ENCODE measurements at places on chromosomes 7 and 10.

GRCh38 chr7:28157831-28158416 lies 22.7 kb downstream of the JAZF1 start:
- DNase-seq = no peak

- DNase-seq = peak; percentile 90
Measured at GRCh38 chr10:102729029-102730026, 14.4 kb upstream of the WBP1L start.

- no peak for DNase-seq
Measured at GRCh38 chr7:151114151-151115090, 28.1 kb downstream of the AGAP3 start.

GRCh38 chr7:116135306-116135705 lies 75.0 kb upstream of the TES start:
- DNase-seq = no peak

DNA sequence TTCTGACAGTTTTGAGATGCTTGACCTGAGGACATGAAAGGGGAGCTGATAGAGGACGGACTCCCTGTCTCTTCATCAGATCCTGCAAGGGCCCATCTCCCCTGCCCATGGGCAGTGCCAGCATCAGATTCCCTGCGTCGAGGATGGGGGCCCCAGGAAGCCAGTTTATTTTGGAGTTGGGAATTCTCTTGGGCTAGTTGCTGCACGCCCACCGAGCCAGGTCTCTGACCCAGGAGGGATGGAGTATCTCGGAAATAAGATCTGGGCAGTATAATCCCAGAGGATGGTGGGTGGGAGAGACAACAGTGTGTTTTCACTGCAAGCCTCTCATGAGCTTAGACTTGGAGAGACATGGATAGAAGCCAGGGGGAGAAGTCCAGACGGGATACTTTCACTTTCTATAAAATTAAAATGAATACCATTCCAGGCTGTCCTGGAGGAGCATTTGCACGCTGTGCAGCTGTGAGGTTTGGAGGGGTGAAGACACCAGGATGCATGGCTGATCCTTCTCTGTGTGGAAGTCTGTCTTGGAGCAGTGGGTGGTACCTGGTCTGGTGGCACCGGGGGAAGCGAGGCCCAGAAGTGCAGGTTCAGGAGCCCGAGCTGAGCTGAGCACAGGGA lies 25.8 kb downstream of the DOCK1 start:
- DNase-seq = no peak

DNA sequence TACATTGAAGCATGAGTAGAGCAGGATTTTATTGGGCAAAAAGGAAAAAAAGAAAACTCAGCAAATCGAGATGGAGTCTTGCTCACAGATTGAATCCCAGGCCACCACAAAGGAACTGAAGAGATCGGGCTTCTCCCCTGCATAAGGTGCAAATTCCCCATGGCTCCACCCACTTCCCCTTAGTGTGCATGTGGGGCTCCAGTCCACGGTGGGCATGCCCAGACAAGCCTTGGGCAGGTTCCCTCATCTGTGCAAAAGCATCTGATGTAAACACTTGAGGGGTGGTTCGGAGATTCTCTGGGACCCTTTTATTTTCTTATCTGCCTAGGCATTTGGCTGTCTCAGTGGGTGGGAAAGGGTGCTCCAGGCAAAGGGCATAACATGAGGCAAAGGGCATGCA lies 150.7 kb downstream of the CFTR start:
- DNase-seq = peak; percentile 10

DNA sequence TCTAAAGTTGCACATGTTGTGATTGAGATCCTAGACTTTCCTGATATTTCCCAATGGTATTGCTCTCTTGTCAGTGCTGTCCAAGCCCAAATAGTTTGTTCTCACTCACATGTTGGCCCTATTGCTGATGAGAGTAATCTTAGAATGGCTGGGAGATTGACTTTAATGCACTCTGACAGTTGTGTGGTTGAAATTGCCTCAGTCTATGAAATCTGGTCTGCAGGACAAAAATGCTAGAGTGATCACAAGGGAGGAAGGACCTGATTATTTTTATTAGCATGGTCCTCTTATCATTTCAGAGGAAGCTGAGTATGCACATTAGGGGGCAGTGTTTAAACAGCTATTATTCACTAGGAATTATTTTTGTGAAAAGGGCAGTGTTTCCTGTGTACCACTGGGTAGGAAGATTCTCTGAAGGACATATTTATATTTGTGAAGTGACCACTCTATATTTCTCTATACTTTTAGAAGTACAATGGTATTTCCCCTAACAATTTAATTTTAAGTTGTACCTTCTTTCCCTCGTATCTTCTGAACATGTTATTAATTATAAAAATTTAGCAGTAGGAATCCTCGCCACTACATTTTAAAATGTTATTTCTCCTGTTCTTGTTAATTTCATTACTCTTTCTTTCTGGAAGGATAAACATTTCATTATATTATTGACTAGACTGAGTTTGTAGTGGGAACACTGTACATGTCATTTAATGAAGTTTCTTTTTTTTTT lies 64.4 kb downstream of the SUGCT start:
- DNase-seq = no peak

- DNase-seq = peak; percentile 23
Measured at GRCh38 chr10:131162866-131163843, 148.4 kb downstream of the TCERG1L start.

DNA sequence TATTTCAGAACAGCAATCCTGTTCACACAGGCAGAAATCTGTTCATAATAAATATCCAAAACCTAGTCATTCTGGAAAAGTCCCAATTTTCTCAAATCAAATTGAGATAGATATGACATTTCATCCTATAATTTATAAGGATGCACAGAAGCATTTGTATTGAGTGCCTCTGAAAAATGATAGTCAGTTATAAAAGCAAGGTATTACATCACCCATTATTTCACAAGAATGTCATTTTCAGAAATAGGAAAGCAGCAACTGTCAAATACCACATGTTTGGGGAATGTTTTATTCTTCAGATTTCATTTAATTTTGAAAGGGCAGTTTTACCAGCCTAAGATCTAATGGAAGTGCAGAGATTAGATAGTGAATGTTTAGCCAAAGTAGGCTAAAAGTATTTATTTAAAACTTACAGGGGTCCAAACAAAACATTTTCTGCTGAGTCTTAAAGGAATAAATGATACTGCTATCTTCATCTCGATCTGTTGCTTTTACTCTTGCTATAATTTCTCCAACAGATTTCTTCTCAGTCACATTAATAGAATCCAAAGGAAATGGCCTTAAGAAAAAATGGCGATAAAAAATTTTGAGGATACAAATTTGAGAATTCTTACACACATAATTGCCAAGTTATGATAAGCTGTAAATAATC lies 185.8 kb downstream of the HGF start:
- DNase-seq = no peak

GRCh38 chr10:82961864-82962263 lies 1086.9 kb downstream of the NRG3 start:
- DNase-seq = no peak

DNA sequence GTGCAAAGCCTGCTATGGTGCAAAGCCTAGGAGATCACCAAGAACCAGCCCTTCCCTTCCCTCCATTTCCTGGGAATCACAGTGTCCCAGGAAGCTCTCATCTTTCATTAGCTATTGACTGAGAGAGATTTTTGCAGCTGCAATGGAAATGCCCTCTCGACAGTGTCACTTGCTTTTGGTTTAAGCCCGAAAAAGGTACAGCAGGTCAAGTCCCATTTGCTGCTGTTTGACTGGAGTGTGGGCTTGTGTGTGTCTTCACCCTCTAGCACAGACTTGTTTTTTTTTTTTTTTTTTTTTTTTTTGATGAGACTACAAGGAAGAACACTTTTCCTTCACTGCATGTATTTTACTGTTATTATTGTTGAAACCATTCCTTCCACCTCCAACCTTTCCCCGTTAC lies 36.3 kb downstream of the NRG3 start:
- DNase-seq = no peak

GRCh38 chr10:3375505-3375904 lies 202.9 kb upstream of the PITRM1 start:
- DNase-seq = no peak

- DNase-seq = peak; percentile 59
Measured at GRCh38 chr7:23654508-23654907, 25.5 kb upstream of the FAM221A start.

DNA sequence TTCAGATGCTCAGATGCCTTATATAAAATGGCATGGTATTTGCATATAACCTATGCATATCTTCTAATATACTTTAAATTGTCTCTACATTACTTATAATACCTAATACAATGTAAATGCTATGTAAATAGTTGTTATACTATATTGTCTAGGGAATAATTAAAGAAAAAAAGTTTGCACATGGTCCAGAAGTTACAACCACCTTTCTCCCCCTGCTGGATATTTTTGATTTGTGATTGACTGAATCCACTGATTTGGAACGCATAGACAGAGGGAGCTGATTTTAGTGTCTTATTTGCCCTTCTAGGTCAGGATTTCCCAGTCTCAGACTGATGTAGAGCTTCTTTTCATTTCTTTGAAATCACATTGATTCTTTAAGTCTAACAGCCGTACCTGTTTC lies 31.8 kb downstream of the MDFIC start:
- DNase-seq = no peak

- no peak for DNase-seq
Measured at GRCh38 chr10:125043841-125044658, 102.1 kb downstream of the ZRANB1 start.

DNA sequence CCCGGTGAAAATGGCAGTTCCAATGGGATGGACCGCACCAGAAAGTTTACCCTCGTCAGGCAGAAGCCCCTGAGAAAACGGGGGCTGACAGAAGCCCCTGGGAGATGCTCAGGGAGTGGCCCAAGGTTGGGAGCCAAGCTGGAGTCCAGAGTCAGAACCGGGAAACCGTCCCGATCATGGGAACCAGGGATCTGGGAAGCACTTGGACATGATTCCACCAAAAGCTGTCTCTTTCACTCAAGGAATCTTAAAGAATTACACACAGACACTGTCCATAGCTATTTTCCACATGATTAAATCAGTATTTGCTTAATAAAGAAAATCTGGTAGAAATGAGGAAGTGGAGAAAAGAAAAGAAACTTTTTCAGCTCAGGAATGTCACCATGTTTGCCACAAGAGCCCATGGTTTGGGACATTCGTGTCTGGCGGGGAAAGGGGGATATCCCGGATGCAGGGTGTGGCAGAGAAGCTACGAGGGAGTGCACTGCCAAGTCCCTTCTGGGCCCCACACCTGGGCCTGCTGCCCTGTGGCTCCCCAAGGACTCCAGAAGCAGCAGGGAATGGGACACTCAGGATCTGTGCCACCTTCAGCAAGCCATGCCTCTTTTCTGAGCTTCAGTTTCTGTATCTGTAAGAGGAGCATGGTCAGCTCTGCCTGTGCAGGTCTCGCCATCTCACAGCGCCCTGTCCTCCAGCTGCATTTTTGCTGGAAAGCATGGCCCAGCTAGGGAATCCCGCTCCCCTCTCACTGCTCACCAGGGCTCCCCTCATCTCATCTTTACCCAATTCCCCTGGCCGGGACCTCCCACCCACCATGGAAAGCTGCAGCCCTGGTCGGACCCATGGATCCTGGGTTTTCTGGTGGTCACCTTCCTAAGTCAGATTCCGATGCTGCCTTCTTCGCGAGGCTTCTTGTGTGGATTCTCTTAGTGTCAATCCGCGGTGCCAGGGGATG lies 225.1 kb upstream of the GRB10 start:
- no peak for DNase-seq

DNA sequence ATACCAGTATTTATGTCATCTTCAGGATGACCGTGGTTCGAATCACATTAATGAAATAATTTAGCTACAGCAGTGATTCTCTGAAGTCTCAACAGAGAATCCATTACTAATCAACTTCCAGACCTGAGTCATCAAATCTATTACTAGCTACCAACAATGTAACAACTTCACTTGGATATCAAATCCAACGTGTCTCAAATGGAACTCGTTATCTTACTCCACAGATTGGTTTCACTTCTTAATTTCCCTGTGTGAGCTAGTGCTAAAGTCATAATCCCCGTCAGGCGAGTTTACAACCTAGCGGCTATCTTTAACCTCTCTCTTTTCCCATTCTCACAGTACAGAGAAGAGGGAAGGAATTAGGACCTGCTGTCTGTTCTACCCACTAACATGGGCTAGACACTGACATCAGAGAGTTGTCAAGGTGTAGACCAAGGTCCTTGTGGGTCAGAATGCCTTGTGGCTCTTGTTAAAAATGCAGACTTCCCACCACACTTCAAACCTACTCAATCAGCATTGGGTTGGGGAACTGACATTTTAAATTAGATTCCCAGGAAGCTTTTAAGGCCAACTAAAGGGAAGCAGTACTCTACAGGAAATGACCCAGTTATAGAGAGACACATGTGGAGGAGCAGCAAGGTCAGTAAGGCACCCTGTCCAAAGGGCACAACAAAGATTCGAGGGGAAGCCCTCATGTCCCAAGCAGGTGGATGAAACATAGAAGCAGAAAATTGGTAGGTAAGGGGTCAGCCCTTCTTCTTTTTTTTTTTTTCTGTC lies 57.3 kb upstream of the GSAP start:
- no peak for DNase-seq

DNA sequence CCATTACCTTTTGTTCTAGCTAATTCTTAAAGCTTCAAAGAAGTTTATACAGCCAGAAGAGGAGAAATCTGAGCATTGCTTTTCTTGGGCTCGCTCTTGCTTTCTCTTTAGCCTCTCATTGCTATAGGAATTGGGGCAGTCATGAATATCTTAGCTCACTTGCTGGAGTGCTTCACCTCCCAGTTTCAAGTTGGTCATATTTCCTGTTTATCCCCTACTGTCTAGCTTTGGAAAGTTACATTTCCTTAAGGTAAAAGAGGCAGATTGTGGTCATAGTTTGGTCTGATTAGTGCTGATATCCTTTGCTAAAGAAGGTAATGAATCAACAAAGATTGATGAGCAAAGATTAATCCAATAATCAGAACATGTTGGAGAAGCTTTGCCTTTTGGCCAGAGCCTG lies 77.7 kb upstream of the GLI3 start:
- DNase-seq = no peak

DNA sequence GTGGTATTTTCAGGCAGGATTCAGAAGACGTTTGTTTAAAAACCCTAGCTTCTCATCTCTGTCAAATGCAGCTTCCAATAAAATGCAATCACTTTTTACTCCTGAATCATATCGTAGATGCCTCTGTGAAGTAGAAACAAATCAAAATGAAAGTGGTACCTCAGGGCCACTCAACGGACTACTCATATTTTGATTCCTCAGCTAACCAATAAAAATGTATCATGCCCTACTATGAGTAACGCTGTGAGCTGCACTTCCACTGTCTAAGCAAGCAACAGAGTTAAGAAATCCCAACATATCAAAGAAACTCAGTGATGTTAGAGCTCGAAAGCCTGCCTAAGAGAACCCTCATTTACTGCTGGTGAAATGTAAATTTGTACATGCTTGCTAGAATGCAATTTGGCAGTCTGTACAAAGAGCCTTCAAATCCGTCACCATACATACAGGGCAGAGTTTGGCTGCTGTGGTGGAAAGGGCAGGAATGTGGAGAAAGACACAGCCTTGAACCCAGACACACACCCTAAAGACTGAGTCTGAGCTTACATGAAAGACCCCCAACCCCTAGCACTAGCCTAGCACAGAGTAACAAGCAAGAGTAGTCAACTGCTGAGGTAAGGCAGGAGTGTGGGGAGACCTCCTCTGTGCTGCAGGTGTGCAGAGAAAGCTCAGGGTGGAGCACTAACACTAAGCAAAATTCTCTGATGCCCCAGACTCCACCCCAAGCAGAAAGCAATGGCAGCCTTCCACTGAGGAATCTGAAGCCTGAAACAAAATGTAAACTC lies 151.5 kb downstream of the ANK3 start:
- DNase-seq = no peak

GRCh38 chr10:22505911-22506685 lies 160.8 kb downstream of the SPAG6 start:
- no peak for DNase-seq

All from WERI-Rb-1 (cell line).